Muscle of arm (tissue), 14 donors: ENCODE measurements at places on chromosomes 2 and 18. TPM values are rescaled to one million over a fixed set of nuclear protein-coding genes. Genes with fewer than 3 reads are reported as not detected.

DNA sequence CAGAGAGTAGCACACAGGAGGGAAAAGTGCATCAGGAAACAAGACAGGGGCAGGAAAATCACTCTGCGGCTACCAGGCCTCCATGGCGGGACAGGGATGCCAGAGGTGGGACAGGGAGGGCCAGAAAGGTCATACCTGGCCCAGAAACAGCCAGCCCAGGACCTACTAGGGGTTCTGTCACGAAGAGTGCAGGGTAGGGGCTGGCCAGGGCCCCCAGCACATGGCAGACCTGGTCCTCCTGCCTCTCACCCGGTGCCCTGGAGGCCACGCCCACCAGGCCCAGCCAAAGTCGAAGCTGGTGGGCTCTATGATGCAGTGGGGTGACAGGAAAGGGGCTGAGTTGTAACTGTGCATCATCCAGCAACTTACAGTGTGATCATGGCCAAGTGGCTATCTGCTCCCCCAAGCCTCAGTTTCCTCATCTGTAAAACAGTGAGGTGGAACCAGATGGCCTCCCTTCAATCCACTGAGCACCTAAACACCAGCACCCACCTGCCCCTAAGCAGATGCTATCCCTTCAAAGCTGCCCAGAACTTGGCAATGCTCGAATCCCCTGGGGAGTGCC, 10.6 kb downstream of the CYP26B1 start:
- no peak for DNase-seq

GRCh38 chr2:148596018-148596417, 48.5 kb upstream of the EPC2 start:
- no peak for DNase-seq

GRCh38 chr2:111909079-111909478, 10.7 kb downstream of the MERTK start:
- no peak for DNase-seq

- DNase-seq: no peak
These were observed 96.3 kb upstream of the ATP5MC3 start for GRCh38 chr2:175277772-175278171.

The R3HDM1 gene
- 45.7 TPM for polyA plus RNA-seq

The GALR1 gene
- 0.01 TPM for polyA plus RNA-seq

DNA sequence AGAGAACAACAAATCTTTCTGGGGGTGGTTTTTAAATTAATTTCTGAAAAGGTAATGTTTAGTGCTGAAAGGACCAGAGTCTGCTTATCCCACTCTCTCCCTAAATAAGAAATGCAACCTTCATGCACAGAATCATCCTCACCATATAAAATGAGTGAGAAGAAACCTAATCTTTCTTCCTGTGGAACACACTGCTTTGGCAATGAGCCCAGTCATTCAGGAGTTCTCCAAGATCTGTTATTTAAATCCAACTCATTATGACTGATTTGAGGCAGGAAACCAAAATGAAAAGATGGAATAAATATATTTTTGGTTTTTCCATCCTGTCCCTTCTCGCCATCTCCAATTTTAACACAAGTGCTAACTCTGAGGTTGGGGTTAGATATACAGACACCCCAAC, 228.3 kb downstream of the SRBD1 start:
- no peak for DNase-seq

The HAAO gene
- 26.2 TPM for polyA plus RNA-seq
